ENCODE measurements at places on chromosomes 2 and 18.

- DNase-seq: no peak
Measured at GRCh38 chr2:36463365-36463764, 107.8 kb downstream of the CRIM1 start.

- no peak for DNase-seq
Measured at GRCh38 chr2:70258532-70258875, 567 bp downstream of the PCYOX1 start.

GRCh38 chr2:111522231-111522768 is 361.7 kb downstream of the ANAPC1 start:
- DNase-seq: no peak

- DNase-seq: no peak
Measured at GRCh38 chr2:127606625-127607398, 39.1 kb upstream of the GPR17 start.

- no peak for DNase-seq
Measured at GRCh38 chr18:22998344-22998743, 65.2 kb downstream of the RBBP8 start.

Measured in urinary bladder (tissue), 4 donors.